ENCODE measurements at places on chromosomes 2 and 18. TPM values are rescaled to one million over a fixed set of nuclear protein-coding genes. Genes with fewer than 3 reads are reported as not detected.

The C1GALT1C1L gene
- 1.7 TPM for total RNA-seq

The ATP6V1C2 gene
- 0.14 TPM for total RNA-seq

The UGT1A5 gene
- total RNA-seq = not detected

The ABCG8 gene
- not detected for total RNA-seq

The UGT1A10 gene
- total RNA-seq = not detected

The FAM124B gene
- not detected for total RNA-seq

The IL37 gene
- not detected for total RNA-seq

The MOB4 gene
- 27.4 TPM for total RNA-seq

The MARCHF4 gene
- total RNA-seq = 45.6 TPM

The LRRC30 gene
- not detected for total RNA-seq

Data from A549 treated with CORT108297 at 1 μM for 4 hours (cell line).